ENCODE measurements at places on chromosomes 11 and 22. TPM values are rescaled to one million over a fixed set of nuclear protein-coding genes. Genes with fewer than 3 reads are reported as not detected.

DNA sequence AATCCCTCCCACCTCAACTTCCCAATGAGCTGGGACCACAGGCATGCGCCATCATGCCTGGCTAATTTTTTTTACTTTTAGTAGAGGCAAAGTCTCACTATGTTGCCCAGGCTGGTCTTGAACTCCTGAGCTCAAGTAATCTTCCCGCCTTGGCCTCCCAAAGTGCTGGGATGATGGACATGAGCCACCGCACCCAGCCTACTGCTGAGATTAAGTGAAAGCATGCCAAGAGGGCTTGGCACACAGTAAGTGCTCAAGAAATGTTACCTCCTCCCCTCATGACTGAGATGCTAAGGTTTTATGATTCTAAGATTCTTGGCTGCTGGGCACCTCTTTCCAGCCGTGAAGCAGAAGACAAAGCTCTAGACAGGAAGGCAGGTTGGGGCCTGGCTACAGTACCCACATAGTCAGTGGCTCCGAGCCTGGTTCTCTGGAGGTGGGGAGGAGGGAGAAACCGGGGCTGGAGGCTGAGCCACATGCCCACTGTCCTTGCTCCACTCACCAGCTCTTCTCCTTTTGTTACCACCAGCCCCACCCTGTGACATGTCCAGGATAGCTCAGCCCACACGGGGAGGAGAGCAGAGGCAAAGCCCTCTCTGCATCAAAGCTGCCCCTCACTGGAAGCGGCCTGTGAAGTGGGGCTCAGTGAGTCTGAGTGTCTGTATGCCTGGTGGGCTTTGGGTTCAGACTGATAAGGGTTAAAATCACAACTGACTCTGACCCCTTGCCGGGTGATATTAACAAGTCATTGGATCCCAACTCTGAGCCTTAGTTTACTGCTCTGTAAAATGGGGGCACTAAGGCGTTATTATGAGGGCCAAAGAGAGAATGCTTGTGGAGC is 12.9 kb downstream of the ARHGEF17 start:
- no peak for DNase-seq

- no peak for DNase-seq
Observed at GRCh38 chr11:131486100-131486499, 115.7 kb downstream of the NTM start.

- DNase-seq: no peak
Observed at GRCh38 chr11:20658135-20658534, 11.3 kb upstream of the NELL1 start.

- DNase-seq: no peak
Observed at GRCh38 chr11:17748044-17748443, 13.5 kb downstream of the KCNC1 start.

GRCh38 chr11:790721-791564 is 1.1 kb upstream of the CEND1 start:
- no peak for DNase-seq

DNA sequence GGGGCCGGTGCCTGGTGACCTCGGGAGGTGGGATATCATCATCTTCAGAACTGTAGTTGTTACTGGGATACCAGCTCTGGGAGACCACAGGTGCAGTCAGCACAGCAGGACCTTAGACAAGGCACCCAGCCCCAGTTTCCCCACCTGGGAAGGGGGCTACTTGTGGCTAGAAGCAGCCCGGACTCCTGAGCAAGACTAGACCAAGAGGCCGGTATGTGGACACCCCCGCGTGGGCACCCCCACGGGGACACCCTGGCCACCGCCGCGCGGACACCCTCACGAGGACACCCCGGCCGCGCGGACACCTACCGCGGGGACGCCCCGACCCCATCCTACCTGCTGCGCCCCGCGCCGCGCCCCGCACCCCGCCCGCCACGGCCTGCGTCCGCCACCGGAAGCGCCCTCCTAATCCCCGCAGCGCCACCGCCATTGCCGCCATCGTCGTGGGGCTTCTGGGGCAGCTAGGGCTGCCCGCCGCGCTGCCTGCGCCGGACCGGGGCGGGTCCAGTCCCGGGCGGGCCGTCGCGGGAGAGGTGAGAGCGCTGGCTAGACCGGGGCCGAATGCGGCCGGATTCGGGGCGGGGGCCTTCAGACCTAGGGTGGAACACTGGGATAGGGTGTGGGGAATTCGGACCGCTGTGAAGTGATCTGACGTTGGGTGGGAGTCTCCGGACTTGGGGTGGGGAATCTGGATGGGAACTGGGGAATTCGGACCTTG is at the start of the genes COMT and TXNRD2:
Gene COMT, plus strand, starts transcription at position 408 of the 718 bp plus-strand sequence. CDS start 20,755 bp downstream, outside the sequence.
Gene TXNRD2, minus strand, starts transcription at position 454 of the 718 bp plus-strand sequence. Its CDS starts 15 bp downstream, at position 439.
- peak; percentile 50 for DNase-seq

DNA sequence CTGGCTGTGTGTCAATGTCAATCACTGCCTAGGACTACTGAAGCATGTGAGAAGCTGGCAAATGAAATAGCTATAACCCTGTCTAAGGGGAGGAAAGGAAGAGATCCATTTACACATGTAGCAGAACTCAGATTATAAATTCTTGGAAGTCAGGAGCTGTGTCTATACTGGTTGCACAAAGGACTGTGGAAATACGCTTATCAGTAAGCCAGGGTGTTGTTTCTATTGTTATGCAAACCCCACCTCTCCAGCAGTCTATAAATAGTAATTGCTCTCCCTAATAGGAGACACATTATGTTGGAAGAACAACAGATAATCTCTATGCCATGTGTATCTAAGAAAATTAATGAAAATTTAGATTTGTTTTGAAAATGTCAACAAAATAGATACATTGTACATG is 693.4 kb upstream of the CCDC90B start:
- no peak for DNase-seq

DNA sequence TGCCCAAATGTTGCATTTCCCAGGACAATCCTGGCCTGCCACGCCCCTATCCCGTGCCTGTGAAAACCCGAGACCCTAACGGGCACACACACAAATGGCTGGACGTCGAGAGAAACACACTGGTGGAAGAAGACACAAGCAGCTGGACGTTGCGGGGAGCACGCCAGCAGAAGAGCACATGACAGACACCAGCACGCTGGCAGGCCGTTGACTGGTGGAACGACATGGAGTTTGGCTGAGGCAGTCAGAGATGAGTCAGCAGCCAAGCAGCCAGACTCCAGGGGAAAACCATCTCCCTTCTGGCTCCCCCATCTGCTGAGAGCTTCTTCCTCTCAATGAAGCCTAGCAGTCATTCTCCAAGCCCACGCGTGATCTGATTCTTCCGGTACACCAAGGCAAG is 606.7 kb upstream of the LRRC4C start:
- DNase-seq: no peak

- DNase-seq: no peak
Observed at GRCh38 chr22:43439368-43440103, 27.7 kb downstream of the MPPED1 start.

GRCh38 chr22:31906569-31906968 is 37.8 kb upstream of the YWHAH start:
- no peak for DNase-seq

DNA sequence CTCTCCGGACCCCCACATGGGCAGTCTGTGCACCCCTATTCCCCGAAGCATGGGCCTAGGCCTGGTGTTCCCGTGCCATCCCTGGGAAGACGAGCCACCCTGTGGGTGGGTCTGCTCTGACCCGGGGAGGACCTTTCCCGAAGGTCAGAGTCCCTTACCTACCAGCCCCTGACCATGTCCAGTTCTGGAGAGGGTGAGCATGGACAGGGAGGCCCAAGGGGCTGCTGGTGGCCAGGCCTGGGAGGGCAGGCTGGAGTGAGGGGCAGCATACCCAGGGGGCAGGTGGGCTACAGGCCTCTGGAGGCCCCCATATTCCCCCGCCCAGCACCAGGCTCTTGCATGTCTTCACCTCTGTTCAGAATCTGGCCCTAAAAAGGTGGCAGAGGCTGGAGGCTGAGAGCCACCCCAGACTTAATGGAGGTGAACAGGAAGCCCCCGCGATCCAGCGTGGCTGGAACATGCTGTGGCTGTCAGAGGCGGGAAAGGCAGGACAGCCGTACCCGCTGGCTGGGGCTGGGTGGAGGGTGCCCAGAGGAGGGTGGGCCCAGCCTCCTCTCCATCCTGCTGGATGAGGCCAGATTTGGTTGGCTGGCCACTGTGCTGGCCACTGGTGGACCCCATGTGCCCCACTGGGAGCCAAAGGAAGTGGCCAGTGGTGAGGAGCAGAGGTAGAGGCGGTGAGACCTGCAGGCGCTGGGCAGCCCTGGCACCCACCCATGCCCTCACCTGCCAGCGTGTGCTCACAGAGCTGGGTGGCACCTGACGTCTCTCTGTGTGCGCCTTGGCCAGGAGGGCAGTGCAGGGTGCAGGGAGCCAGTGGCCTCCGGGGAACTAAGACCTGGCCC is 11.2 kb upstream of the SYT8 start:
- no peak for DNase-seq

GRCh38 chr11:47688111-47688510 is 27.1 kb downstream of the AGBL2 start:
- DNase-seq: no peak

- DNase-seq: no peak
Observed at GRCh38 chr11:70637949-70638583, 239.7 kb downstream of the CTTN start.

DNA sequence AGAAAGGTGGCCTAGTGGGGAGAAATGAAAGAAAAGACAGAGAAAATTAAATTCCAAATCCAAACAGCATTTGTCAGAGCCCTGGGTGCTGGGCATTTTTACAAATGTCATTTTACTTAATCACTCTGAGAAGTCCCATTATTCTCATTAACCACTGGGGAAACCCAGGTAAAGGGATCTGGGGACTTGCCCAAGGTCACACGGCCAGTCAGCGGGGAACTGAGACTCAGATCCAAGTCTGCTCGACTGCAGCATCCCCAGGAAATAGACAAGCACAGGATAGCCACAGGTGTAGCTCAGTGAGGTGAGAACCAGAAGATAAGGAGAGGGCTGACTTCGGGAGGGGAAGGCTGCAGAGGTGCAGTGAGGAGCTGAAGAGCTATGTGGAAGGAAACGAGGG is 7.9 kb downstream of the NRXN2 start:
- no peak for DNase-seq

- no peak for DNase-seq
Observed at GRCh38 chr11:5131584-5132335, 6.4 kb downstream of the OR52A5 start.

Gene UCP2
- polyA plus RNA-seq: not detected

Gene RAG1
- 6.8 TPM for polyA plus RNA-seq

Gene OR51B4
- polyA plus RNA-seq: not detected

Gene CYTH4
- 3.9 TPM for polyA plus RNA-seq

Gene TTC36
- 2.1 TPM for polyA plus RNA-seq

All from muscle of arm (tissue), 14 donors.